Activated T-cell treated with anti-CD3 and anti-CD28 coated beads, Interleukin-2, amount 50 U/mL, for 4 hours (primary cell): ENCODE measurements at places on chromosomes 7 and 10. TPM values are rescaled to one million over a fixed set of nuclear protein-coding genes. Genes with fewer than 3 reads are reported as not detected.
A peak's percentile ranks its signal among the peaks of the same experiment; 100 is the strongest.

Gene CRHR2
- total RNA-seq: not detected

Gene NOC3L
- total RNA-seq: 54.6 TPM

Gene DLX6
- not detected for total RNA-seq

Gene OPN1SW
- total RNA-seq: not detected

Gene ICA1
- 0.18 TPM for total RNA-seq

Gene STAG3
- total RNA-seq: 5.8 TPM

Gene PKD2L1
- not detected for total RNA-seq

Gene RSU1
- 44.7 TPM for total RNA-seq

Gene GPR37
- not detected for total RNA-seq

Gene KCNIP2
- 0.23 TPM for total RNA-seq

Gene SPDYE1
- not detected for total RNA-seq

Gene GNG11
- total RNA-seq: not detected

Gene MRC1
- total RNA-seq: 0.14 TPM

DNA sequence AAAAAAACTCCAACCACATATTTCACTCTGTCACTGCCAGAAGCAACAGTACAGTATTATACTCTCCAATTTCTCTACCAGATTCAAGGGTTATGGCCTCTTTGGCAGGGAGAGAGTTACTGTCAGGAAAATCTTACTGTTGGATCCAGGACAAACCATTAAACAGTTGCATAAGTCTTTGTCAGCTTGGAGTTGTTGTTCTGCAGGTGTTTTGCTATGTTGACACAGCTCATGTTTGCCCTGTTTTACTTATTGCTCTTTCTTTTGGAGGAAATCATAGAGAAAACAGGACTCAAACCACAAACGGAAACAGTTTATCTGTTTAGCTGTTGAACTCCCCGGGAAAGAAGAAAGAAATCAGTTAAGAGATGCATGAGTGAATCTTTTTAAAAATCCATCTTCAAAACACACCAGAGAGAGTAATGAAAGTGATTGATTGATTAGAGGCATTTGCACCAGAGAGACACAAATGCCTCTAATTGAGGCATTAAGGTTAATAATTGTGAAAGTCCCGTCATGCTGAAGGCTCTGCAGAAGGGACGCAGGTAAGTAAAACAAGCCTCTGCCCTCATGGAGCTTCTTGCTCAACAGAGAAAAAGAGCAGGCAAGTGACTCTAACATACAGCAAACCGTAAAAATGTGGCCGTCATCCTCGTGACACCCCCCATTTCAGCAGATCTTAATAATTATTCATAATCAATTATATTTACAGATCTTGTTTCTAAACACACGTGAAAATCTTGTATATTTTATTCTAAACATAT, 38.7 kb upstream of the ARHGAP21 start:
- DNase-seq: no peak

GRCh38 chr7:149071641-149072437, 18.7 kb downstream of the ZNF786 start:
- peak; percentile 43 for DNase-seq

DNA sequence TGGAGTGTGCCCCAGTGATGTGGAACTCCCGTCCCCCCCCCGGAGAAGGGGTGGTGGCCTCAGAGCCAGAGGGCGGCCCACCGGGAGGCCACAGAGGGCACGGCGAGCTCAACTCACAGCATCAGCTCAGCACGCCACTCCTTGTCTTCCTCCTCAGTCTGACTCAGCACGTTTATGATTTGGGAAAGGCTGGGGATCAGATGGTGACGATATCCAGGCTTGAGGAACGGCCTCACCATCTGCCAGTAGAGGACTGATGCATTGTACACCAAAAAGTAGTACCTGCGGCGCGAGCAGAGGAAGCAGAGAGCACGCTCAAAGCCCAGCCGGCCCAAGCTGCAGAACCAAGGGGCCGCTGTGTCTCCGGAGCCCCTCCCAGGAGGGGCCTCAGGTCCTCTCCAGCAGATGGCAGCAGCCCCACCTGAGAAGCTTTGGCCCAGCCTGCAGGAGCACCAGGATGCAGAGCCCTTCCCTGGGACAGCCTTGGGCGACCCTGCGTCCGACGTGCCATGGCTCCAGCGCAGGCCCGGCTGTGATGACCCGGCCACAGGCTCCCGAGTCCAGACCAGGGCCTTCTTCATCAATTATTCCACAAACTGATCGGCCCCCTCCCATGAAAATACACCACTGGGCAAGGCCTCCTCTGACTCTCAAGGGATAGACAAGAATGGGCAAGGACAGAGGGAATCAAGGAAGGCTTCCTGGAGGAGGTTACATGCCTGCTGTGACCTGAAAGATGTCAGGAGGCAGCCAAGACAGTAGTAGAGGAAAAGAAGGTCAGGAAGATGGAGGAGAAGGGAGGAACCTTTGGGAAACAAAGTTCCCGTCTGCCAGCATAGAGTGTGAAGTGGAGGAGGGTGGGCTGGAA, 3.7 kb downstream of the CFAP46 start:
- DNase-seq: no peak

- DNase-seq: no peak
Observed at GRCh38 chr7:10913457-10913856, 60.2 kb upstream of the PHF14 start.

DNA sequence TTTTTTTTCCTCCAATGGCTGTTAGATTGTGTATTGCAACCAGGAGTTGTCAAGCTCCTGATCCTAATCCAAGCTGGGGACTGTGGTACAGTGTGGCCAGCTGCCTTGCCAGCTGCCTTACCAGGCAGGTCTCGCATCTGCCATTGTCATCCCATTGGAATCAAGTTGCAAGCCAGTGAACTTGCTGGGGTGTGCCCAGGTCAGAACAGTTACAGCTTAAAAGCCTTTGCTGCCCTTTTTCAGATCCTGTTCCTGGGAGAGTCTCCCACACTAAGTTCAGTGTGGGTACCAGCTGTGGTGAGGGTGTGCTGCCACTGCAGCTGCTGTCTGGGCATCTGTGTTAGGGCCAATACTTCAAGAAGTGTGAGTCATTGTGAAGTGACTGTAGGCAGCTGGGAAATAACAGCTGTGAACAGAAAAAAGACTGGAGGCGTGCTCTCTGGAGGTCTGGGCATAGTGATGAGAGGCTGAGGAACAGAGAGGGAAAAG, 72.8 kb downstream of the CCNY start:
- no peak for DNase-seq

DNA sequence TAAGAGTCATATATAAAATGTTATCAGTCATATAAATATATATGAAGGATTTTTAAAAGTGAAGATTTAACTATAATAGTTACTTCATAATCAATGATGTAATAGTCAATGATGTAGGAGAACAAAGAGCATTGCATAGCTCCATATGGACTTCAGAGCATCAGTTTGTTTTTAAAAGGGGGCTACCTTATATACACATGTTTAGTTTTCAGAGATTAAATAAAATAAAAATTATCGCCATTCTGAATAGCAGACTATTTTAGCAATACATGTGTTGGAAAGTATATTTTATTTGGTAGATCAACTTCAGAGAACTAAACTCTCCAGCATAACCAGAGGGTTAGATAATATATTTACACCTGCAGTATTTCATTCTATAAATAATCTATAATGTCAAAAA, 29.1 kb upstream of the EPC1 start:
- DNase-seq: no peak

- no peak for DNase-seq
Observed at GRCh38 chr10:124117833-124118232, 24.4 kb upstream of the CHST15 start.

- no peak for DNase-seq
Observed at GRCh38 chr10:98910048-98910447, 325.6 kb downstream of the HPSE2 start.

DNA sequence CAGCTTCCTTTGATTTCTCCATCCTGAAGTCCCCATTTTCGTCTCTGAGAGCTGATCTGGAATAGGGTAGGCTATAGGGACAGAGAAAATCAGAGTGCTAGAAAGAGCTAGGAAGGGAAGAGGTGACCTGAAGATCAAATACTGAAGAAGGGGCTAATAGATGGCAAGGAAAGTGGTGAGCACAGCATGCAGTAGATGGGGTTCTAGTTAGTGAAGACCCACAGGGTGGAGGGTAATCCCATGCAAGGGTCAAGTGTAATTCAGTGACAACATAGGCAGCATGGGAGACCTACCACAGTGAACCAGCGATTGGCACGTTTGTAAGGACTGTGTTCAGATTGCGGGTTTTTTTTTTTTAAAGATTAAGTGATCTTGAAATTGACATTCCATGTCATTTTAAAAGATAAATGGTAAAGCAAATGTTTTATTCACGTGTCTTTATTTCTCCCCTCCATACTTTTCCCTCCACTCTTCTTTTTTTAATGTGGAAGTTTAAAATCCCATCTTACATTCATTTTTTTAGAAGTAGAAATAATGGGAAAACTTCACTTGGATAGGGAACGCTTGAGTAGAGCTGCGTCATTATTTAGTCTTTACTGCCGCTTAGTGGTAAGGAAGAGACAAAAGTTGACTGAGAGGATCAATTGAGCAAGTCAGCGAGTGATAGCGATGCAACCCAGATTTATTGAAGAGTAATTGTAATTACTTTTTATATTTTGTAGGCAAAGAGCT, 21.0 kb upstream of the ABI1 start:
- no peak for DNase-seq

GRCh38 chr7:37212051-37212450, 236.6 kb downstream of the ELMO1 start:
- no peak for DNase-seq

DNA sequence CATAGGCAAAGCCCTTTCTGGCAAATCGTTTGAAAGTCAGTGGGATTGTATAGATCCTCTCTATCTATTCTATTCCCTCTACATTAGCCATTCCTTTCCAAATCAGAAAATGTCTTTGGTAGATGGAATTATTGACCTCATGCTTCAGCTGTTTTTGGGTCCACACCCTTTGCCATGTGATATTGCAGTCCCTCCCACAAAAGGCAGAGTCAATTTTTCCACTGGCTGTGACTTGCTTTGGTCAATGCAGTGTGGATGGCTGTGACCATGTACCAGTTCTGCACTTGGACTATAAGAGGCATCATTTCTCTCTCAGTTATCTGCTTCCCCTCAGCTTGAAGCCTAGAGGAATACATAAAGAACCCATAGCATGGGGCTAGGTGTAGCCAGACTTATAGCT, 332.9 kb downstream of the PTEN start:
- DNase-seq: no peak

DNA sequence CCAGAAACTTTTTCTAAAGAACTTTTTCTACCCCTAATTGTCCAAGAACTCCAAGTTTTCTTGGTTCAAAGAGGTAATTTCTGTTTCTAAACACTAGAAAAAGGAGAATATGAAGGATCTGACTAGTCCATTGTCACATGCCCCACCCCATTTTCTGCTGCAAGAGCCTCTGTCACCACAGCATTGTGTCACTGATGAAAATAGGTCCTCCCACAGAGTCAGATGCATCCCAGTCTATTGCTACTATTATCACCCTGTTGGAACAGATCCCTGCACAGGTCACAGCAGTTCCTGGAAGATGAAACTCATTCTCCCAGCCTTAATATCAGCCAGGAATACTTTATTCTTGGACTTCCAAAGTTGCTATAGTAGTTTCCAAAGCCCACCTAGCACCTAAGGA, 7.5 kb upstream of the CFTR start:
- DNase-seq: no peak

DNA sequence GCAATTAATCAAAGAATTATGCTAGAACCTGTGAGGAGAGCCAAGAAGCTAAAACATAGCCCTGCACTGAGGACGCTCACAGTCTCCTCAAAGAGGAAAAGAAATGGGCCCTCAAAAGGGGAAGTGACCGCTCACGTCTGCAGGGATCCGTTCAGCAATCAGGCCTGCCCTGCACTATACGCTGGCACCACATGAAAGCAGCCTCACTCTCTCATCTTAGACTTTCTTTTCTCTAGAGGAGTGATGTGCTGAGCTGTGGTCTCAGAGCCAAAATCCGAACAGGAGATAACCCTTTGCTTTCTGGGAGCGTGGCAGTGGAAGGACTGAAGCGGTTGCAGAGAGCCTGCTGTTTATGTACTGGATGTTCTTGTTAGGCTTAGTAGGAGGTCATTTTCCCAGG, 6.3 kb upstream of the IL2RA start:
- DNase-seq: no peak

DNA sequence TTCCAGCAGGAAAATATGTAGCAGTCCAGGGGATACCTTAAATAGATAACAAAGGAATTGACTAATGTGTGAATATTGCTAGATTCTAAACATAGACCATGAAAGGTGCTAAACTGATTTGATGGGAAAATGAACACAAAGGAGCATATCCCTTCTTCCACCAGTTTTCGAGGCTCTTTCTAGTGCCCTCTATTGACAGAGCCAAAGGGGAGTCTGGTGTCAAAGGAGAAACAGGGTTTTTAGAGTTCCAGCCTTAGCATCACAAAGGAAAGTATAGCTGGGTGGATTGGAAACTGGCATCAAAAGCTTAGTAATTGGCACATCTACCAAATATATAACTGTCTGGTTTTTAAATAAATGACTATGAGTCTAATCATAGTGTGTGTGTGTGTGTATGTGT, 636.8 kb downstream of the ETV1 start:
- DNase-seq: no peak

GRCh38 chr7:89731751-89732445, 422.4 kb upstream of the STEAP1 start:
- DNase-seq: no peak

- no peak for DNase-seq
Observed at GRCh38 chr7:120729245-120729644, 128.7 kb downstream of the TSPAN12 start.

- no peak for DNase-seq
Observed at GRCh38 chr7:79749856-79750255, 296.4 kb upstream of the MAGI2 start.

- DNase-seq: no peak
Observed at GRCh38 chr7:111045449-111045848, 45.5 kb upstream of the LRRN3 start.

GRCh38 chr10:119407254-119407777, 135.2 kb downstream of the RGS10 start:
- DNase-seq: no peak

GRCh38 chr7:37945336-37945735, 24.9 kb downstream of the EPDR1 start:
- no peak for DNase-seq

DNA sequence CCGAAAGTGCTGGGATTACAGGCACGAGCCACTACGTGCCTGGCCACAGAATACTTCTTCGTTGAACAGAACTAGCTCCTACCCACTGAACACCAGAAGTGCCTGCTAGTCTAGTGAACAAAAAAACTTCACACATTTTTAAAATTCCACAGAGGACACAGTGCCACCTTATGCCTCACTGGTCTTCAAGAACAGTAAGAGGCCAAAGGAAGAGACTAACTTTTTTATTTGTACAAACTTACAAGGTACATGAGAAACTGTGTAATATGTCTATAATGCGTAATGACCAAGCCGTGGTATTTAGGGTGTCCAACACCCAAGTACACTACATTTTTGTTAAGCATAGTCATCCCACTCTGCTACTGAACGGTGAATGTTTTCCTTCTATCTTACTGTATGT, 144.4 kb upstream of the PTER start:
- DNase-seq: no peak

DNA sequence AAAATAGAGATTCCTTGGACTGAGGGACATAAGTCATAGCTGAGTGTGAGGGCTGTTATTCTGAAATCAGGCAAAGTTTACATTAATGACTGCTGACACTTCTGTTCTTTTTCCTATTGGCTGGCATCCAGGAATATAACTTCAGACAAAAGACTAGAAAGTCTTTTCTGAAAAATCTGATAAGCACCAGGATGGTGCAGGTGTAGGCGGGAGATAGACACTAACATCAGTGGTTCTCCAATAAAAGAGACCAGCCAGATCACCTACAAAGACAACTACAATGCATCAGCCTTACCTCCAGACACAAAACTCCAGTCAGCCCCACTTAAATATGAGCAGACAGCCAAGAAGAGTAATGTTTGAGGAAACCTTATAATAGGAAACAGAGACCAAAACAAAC, 168.3 kb upstream of the LRGUK start:
- DNase-seq: no peak
